CD8-positive, alpha-beta memory T cell (primary cell): ENCODE measurements at places on chromosomes 5 and 9.

DNA sequence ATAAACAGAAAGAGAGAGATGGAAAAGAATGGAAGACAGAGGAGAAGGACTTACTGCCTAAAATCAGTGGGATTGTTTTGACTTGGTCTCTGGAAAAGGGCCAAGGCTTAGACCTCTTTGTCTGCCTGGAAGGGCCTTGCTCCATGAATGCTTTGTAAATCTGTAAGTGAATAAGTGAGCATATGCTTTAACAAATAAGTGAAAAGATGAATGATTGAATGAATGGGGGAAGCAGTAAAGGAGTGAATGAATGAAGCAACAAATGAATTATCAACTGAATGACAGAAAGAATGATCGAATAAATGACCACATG lies 5.5 kb downstream of the KCNIP1 start:
- DNase-seq = no peak

DNA sequence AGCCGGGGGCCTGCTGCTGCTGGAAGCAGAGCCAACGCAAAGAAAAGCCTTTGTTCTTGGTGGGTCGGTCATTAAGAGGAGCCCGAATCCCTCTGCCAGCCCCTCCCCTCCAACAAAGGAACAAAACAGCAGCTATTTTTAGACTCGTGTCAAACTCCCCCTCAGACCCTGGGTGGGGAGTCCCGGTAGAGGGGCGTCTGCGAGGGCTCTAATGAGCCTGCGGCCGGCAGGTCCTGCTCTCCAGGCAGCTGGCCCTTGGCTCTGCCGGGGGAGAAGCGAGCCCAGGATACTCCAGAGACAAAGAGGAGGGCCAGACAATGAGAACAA lies 114.0 kb downstream of the LHX2 start:
- no peak for DNase-seq

DNA sequence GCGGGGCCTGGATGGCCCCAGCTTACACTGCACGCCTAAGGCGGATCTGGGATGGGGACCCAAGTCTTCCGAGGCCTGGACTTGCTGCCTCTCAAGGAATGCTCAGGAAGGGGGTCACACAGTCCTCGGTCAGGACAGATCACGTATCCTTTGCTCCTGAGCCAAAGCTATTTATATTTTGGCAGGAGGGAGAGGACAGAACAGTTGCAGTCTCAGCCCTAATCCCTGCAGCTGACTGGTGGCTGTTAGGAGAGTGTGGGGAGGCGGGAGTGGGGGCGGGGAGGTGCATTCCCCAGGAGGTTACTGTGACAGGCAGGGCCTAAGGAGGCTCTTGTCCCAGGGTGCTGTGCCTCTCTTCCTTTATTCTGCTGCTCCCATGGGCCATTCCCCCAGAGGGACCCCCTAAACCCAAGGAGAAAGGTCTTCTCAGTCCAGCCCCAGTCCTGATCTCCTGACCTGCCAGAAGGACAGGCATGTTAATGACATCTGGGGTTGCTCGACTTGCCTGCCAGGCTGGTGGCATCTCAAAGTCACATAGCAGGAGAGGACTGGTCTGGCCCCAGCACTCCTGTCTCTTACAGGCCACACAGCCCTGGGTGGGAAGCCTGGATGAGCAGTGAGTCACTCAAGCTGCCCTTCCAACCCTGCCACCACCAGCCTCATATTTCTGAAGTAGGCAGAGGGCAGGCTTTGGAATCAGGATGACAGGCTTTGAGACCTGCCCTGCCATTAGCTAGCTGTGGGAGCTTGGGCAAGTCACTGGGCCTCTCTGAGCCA lies 51.9 kb downstream of the COL27A1 start:
- no peak for DNase-seq

DNA sequence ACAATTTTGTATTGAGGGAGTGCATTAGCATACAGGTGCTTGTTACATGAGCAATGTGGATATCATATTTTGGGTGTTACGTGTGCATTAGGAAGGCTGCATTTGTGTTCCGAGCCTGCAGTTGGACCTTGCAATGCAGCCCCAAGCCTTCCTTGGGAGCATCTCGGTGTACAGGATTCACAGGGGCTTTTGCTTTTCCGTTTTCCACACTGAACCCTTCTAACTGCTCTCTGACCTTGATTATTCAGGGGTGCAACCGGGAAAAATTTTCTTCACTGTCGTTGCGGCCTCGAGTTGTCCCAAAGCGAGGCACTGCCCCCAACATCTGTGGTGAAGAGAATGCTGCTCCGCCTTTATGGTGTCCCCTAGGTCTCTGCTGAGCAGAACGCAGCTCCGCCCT lies 80.1 kb upstream of the PLEKHG4B start:
- no peak for DNase-seq

DNA sequence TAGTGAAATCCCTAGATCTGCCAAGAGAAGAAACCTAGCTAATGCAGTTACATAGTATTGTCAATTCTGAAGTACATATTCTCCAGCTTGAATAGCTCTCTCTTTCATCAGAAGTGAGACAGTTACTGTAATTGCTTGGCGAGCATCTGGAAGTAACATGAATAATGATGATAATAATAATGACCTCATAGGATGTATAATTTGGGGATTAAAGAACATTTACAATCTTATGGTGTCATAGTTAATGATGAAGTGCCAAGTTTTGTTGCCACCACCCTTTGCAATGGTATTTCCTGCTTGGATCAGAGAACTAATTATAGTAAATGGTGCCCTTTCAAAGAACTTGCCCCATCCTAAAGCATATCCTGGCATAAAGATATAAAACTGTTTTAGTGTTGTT lies 201.4 kb downstream of the ADAMTSL1 start:
- DNase-seq = no peak

DNA sequence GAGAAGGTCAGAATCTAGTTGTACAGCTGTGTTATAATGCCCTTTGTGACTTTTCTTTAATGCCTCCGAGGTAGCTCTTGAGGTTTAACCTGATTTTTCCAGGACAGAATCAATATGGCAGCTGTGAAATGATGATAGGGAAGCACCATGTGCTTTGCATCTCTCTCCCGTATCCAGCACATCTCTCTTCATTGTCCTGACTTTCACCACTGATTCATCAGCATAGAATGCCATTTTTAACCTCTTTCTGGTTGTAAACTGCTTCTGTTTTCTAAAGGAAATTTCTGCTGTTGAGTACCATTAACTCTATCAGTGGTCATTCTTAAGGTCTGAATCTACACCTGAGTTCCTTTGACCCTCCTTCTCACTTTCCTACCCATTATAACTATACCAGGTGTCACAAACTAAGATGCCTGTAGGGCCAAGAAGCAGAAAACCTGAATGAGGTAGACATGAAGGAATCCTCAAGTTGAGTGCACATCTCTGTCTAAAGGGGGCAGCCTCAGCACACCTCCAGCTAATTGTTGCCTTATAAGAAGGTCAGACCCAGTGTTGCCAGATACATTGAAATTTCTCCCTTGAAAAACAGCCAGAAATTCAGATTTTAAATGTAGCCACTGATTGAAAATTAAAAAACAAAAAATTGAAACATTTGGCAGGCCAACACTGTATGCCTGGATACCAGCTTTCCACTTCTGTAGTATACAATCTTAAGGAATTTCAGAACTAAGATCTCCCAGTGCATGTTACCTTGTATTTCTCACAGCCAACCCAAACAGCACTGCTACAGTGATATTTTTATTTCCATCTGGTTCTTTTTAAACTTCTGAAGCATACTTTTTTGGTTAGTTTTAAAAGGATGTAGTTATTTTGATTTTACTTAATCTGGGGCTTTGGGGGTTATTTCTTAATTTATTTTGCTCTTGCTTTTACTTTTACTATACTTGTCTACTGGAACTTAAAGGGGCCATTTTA lies 35.8 kb upstream of the TLX3 start:
- no peak for DNase-seq

DNA sequence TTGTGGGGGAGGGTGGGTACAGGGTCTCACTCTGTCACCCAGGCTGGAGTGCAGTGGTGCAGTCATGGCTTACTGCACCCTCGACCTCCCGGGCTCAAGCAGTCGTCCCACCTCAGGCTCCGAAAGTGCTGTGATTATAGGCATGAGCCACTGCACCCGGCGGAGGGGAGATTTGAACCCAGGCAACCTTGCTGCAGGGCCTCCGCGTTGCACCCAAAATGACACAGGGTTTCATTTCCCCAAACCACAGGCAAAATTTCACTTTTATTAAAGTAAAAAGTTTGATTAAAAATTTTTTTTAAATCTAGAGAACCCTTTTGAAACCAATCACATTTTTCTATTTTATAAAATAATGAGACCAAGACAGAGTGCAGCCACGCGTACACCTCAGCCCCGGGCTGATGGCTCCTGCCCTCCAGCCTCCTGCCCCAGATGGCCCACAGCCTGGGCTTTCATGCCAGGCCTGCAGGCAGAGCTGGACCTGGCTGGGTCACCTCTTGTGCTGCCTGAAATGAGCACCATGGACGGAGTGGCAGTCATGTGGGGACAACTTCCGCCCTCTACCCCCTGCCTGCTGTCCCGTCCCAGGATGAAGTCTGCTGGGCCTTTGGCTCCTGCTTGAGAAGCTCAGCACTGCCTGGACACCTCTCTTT lies 30.5 kb downstream of the USP20 start:
- no peak for DNase-seq

DNA sequence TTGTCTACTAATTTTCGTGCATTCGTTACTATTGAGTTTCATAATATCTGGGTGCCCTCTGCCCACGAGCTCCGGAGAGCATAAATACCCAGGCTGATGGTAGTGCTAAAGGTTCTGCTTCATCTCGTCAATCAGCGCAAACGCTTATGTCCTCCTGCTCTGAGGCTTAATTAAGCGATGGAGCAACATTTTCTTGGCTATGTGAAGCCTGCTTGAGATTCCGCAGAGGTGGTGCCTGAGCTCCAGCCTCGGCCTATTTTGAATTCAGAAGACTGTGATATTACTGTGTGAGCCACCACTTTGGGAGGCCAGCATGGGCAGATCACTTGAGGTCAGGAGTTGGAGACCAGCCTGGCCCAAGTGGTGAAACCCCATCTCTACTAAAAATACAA lies 44.8 kb downstream of the ANXA2R start:
- DNase-seq = no peak

- DNase-seq = no peak
These were observed 895.5 kb upstream of the DMAC1 start for GRCh38 chr9:8694983-8695588.

DNA sequence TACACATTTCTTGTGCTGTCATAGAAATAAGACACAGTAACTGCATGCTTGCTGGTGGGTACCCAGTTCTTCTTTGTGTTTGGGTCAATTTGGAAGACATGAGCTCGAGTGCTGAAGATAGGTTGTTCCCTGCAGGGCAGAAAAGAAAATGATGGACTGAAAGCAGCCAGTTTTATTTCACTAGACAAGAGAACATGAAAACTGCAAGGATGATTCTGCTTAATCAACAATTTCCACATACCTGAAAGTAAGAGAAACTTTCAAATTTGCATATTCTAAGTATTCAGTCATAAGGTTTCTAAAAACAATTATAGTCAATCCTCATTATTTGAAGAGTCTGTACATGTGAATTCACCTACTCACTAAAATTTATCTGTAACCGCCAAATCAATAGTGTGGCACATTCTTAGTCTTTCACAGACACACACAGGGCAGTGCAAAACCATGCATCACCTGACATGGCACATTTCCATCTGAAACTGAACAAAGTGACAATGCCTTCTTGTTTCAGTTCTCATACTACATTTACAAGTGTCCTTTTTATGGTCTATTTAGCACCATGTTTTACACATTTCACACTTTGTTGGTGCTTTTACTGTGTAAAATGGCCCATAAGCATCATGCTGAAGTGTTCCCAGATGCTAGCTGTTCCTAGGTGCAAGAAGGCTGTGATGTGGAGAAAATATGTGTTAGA lies 56.9 kb downstream of the HOMER1 start:
- no peak for DNase-seq

DNA sequence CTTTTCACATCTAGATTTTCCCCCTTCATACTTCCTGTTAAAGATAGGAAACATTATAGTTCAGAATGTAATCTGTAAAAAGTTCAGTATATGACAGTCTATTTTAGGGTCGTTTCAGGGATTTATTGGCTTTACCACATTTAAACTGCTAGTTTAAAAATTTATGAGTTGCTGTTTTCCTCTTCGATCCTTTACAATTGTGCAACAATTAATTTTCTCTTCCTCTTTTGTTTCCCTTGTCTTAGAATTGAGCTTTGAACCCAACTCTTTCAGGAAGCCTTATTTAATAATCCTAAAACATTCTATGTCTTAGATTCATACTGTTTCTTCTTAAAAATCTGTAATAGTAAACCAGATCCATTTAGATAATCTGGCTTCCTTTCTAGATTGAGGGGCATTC lies 16.4 kb downstream of the ZSWIM6 start:
- DNase-seq = no peak
